A549 treated with AZD2906 at 1 μM for 4 hours (cell line): ENCODE measurements at places on chromosomes 1 and 21. TPM values are rescaled to one million over a fixed set of nuclear protein-coding genes. Genes with fewer than 3 reads are reported as not detected.

Gene KCNK2
- 0.02 to 0.08 TPM (median 0.05 TPM) in 4 of 5 replicates, not detected in the other for total RNA-seq

Gene SUCO
- 8.4 to 10.7 TPM (median 9.4 TPM) in 5 replicates for total RNA-seq

Gene ADAMTS4
- total RNA-seq = 0.01 to 0.02 TPM (median 0.01 TPM) in 4 of 5 replicates, not detected in the other

Gene EDN2
- total RNA-seq = 35.9 to 53.7 TPM (median 46.3 TPM) in 5 replicates

Gene GNG4
- 10.4 to 16.4 TPM (median 12.7 TPM) in 5 replicates for total RNA-seq

Gene PCAT6
- 2.6 to 4.4 TPM (median 3.5 TPM) in 5 replicates for total RNA-seq

Gene ANKRD65
- total RNA-seq = 0.03 to 0.10 TPM (median 0.07 TPM) in 3 of 5 replicates, not detected in the others

Gene RNU1-3
- 4.0 to 44.9 TPM (median 4.2 TPM) in 4 of 5 replicates, not detected in the other for total RNA-seq

Gene PDZK1
- total RNA-seq = 0.56 to 1.2 TPM (median 0.83 TPM) in 5 replicates

Gene GPR161
- total RNA-seq = 11.5 to 18.9 TPM (median 17.6 TPM) in 5 replicates

Gene GPA33
- total RNA-seq = not detected in 5 replicates

Gene TCHHL1
- not detected in 5 replicates for total RNA-seq

Gene GBP5
- total RNA-seq = 0.05 to 0.06 TPM in 2 of 5 replicates, not detected in the others

Gene LHX8
- 0.62 to 1.0 TPM (median 0.93 TPM) in 5 replicates for total RNA-seq

Gene SLC30A1
- total RNA-seq = 20.0 to 23.5 TPM (median 21.9 TPM) in 5 replicates

Gene PLA2G2D
- 0.02 TPM in 1 of 5 replicates, not detected in the others for total RNA-seq

Gene CCDC30
- 0.32 to 0.88 TPM (median 0.62 TPM) in 5 replicates for total RNA-seq

Gene FCRL3
- 0.09 TPM in 1 of 5 replicates, not detected in the others for total RNA-seq

Gene LRRC38
- 0.05 to 0.11 TPM (median 0.09 TPM) in 5 replicates for total RNA-seq

Gene S100A14
- total RNA-seq = 0.23 to 0.66 TPM (median 0.46 TPM) in 5 replicates

Gene CFHR3
- 0.15 to 0.18 TPM (median 0.17 TPM) in 4 of 5 replicates, not detected in the other for total RNA-seq

Gene KCNK1
- total RNA-seq = 16.6 to 24.7 TPM (median 20.6 TPM) in 5 replicates

Gene LCE1E
- total RNA-seq = 0.32 TPM in 1 of 5 replicates, not detected in the others

Gene SPRR2E
- not detected in 5 replicates for total RNA-seq

Gene SEMA6C
- total RNA-seq = 1.2 to 2.4 TPM (median 1.8 TPM) in 5 replicates

Gene GJA8
- total RNA-seq = not detected in 5 replicates

Gene ERVH48-1
- total RNA-seq = 0.05 TPM in 4 of 5 replicates, not detected in the other

Gene NCMAP
- total RNA-seq = 0.02 to 0.06 TPM (median 0.03 TPM) in 4 of 5 replicates, not detected in the other

Gene SAMD13
- 0.46 to 0.63 TPM (median 0.52 TPM) in 5 replicates for total RNA-seq

Gene CDC73
- total RNA-seq = 29.4 to 34.6 TPM (median 30.7 TPM) in 5 replicates

Gene CCDC27
- total RNA-seq = not detected in 5 replicates

Gene C1orf146
- total RNA-seq = not detected in 5 replicates

Gene LCE1C
- total RNA-seq = 0.22 TPM in 1 of 5 replicates, not detected in the others

Gene SELP
- not detected in 5 replicates for total RNA-seq

Gene CYP4A11
- not detected in 5 replicates for total RNA-seq

Gene TIPRL
- 29.2 to 33.6 TPM (median 32.3 TPM) in 5 replicates for total RNA-seq

Gene SLC9C2
- not detected in 5 replicates for total RNA-seq

Gene TSSK3
- total RNA-seq = 0.29 TPM in 1 of 5 replicates, not detected in the others

Gene SYPL2
- total RNA-seq = 0.05 to 0.13 TPM (median 0.08 TPM) in 5 replicates

Gene HES4
- total RNA-seq = 17.8 to 65.9 TPM (median 57.8 TPM) in 5 replicates

Gene PIGR
- 0.01 to 0.02 TPM in 2 of 5 replicates, not detected in the others for total RNA-seq

Gene TMPRSS15
- total RNA-seq = not detected in 5 replicates

Gene OR2T29
- not detected in 5 replicates for total RNA-seq

Gene C1orf185
- total RNA-seq = not detected in 5 replicates

Gene KRTAP11-1
- total RNA-seq = not detected in 5 replicates

Gene CYP4X1
- total RNA-seq = 0.03 to 0.26 TPM (median 0.05 TPM) in 3 of 5 replicates, not detected in the others

Gene S100A2
- total RNA-seq = 18.7 to 33.7 TPM (median 27.4 TPM) in 5 replicates

Gene NR1I3
- 0.07 TPM in 1 of 5 replicates, not detected in the others for total RNA-seq

Gene DMAP1
- total RNA-seq = 19.3 to 21.4 TPM (median 20.2 TPM) in 5 replicates

Gene SERPINC1
- 0.07 to 0.14 TPM (median 0.07 TPM) in 3 of 5 replicates, not detected in the others for total RNA-seq

Gene KRTAP13-1
- not detected in 5 replicates for total RNA-seq

Gene RER1
- total RNA-seq = 86.9 to 124 TPM (median 118 TPM) in 5 replicates

Gene FMN2
- 3.2 to 4.4 TPM (median 3.8 TPM) in 5 replicates for total RNA-seq

Gene CLCNKA
- total RNA-seq = 0.03 to 0.09 TPM (median 0.06 TPM) in 5 replicates
